ENCODE measurements at places on chromosomes 4 and X.

GRCh38 chr4:128388352-128388630 lies 100.7 kb upstream of the PGRMC2 start:
- DNase-seq = no peak

GRCh38 chr4:150173432-150173861 lies 95.2 kb downstream of the DCLK2 start:
- no peak for DNase-seq

DNA sequence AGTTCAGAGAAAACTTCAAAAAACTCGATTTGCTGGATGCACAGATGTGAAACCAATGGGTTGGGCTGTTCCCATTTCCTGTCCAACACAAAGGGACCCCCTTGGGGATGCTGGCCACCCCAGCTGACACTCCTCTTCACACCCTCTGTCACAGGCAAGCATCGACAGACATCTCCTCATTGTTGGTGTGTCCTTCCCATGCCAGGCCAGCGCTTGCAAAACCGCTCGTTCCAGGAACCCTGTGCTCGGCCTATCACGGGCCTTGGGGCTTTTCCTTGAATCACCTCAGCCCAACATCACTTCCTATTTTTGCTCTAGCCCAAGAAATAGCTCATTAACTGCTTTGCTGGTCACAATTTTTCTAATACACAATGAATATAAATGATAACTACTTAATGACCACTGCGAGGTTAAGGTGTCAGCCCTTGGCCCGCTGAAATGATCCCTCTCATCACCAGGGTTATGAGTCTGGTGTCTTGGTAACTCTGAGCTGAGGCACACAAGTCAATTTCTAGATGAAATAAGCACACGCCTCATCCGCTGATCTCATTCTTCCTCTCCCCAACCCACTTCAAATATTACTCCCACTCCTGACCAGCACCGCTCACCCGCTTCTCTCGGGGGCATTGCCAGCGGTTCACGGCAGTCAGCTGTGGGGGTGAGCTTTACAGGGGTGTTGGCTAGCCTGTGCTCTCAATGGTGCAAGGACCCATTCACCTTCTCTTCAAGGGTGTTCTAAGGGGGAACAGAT lies 32.3 kb downstream of the BCOR start:
- no peak for DNase-seq

DNA sequence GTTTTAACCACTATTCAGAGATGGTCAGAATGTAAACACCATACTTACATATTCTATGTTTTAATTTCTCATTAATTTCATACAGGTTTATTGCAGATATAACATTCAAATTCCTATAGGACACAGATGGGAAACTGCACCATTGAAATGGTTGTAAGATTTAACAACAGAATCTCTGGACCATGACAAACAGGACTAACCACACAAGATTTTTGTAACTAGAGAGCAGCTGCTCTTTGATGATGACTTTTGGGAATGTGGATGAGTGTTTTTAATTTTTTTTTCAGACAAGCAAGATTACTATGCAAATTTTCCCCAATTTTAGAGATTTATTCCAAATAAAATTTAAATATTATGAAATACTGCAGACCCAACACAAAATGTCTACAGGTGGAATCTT lies 610.2 kb downstream of the PCDH18 start:
- DNase-seq = no peak

- DNase-seq = no peak
Measured at GRCh38 chrX:78377186-78377585, 49.8 kb upstream of the CYSLTR1 start.

- DNase-seq = no peak
Measured at GRCh38 chr4:174352061-174352819, 68.5 kb downstream of the CEP44 start.

- DNase-seq = no peak
Measured at GRCh38 chr4:123455360-123455759, 58.8 kb downstream of the SPRY1 start.

- no peak for DNase-seq
Measured at GRCh38 chr4:108885211-108885610, 122.4 kb upstream of the ETNPPL start.

DNA sequence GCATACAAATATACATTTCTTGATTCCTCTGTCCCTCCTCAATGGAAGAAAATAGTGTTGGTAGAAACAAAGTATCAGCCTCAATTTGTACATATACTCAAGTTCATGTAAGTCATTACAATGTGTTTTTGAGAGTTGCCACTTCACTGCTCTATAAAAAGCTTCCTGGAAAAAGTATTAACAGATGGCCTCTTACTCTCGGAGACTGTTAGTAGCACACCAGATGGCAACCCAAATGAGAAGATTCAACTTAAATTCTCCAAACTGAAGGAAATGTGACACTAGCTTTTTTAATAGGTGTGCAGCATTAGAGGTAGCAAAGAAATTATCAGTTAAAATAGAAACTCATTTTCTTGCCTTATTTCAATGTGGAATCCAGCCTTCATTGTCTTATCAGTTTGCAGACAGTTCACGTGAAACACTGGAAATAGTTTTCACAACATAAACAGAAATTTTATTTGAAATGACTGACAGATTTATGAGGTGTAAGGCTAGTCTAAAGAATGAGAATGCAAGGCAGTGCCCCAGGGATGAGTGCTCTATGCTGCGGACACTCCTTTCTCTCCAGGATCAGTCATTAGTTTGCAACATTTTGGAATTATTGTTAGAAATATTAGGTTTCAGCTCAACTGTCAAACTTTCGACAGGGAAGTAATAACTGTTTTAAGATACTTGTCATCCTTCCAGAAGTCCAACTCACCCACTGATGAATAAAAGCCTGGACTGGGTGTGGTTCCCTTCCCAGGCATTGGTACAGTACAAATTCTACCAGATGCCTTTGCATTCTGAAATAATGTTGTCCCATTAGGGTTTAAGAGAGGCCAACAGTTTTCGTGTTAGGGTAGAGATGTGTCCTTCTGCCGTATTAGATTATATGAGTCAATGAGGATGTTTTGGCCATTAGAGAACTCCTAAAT lies 50.9 kb downstream of the IDS start:
- no peak for DNase-seq

DNA sequence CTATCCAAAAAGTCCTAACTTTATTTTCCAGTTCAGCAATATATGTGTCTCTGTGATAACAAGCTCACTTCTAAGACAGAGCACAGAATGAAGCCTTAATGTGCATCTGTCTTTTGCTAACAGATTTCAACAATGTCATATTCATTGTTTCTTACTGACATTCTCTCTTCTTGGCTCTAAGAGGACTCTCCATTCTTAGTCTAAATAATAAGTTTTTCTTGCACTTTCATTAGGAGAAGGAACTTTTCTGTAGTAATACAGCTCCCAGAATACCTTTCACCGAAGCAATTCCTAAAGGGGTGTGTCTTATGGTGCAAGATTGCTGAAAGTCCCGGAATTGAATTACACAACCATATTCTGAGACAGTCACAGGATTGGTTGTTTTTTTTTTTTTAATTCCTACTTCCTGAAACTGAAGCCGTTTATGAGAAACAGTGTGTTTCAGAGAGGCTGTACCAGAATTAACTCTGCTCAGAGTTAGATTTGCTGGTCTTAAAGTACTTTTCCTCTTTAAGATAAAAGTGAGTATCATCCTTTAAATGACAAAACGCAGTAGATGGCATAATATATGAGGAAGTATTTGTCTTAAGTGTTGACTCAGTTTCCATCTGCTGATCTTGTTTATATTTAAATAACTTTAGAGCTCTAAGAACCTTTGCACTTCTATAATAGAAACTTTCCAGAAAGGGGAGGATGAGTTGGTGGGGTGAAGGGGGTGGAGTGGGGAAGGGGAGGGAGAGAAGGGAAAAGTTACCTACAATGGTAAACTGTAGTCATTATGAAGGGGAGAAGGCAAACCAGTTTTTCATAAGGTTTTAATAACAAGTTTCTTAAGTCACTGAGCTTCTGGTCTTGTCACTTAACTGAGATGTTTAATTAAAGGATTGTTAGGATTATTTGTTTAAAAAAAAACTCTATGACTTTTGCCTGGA lies at the start of gene ALPK1:
Gene ALPK1, plus strand, starts transcription at position 421 of the 932 bp plus-strand sequence.
- DNase-seq = no peak

- no peak for DNase-seq
Measured at GRCh38 chr4:54909961-54910360, 215.4 kb downstream of the KDR start.

DNA sequence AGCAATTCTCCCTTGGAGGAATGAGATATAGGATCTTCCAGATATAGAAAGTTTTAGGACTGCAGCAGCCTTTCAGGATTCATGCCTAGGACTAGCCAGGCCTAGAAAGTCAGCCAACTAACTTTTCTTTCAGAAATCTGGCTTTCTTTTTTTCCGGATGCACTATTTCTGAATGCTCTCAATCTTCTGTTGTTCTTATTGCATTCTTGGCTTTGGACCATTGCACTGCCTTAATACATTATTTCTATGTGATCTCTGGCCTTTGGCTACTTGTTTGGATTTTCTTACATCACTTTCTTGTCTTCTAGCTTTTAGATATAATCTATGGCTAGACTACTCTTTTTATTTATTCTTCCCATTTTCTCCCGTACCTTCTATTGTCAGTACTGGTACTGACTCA lies 813.1 kb upstream of the HTR2C start:
- DNase-seq = no peak

GRCh38 chr4:183906489-183906738 lies 1.3 kb downstream of the STOX2 start:
- DNase-seq = no peak

GRCh38 chr4:155972098-155972497 lies 18.4 kb upstream of the CTSO start:
- DNase-seq = no peak

DNA sequence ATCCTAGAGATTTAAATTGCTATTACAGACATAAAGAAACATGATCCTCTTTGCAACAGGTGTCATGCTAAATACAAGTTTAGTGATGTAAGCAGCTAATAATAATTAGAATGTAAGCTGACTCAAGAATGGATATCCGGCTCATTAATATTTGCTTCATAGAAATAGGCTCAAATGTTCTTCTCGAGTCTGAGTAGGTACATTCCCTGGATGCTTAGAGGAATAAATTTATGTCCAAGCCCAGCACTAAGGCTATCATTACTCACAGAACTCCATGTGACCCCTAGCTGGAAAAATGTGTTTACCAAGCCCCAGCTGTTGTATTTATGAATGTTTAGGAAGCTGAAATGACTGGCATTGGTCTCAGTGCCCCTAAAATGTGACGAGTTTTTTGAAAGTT lies 87.6 kb upstream of the TSPAN7 start:
- DNase-seq = no peak

DNA sequence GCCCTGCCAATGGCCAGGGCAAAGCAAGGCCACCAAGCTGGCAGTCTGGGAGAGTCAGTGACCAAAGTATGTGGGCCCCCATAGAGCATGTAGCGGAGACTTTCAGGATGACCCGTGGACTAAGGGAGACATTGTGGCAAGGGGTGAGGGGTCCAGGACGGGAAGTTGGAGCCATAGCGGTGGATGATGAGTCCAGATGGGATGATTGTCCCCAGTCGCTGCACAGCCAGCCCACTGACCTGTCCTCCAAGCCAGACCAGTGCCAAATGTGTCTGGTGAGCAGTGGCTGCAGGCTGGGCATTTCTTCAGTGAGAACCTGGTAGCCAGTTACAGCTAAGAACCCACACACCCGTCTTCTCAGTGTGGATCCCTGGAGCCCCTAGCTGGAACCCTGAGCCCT lies 34.3 kb downstream of the ZNF185 start:
- no peak for DNase-seq

- no peak for DNase-seq
Measured at GRCh38 chrX:148695255-148695654, 194.8 kb downstream of the AFF2 start.

- DNase-seq = no peak
Measured at GRCh38 chrX:97266406-97267121, 382.9 kb downstream of the RPA4 start.

DNA sequence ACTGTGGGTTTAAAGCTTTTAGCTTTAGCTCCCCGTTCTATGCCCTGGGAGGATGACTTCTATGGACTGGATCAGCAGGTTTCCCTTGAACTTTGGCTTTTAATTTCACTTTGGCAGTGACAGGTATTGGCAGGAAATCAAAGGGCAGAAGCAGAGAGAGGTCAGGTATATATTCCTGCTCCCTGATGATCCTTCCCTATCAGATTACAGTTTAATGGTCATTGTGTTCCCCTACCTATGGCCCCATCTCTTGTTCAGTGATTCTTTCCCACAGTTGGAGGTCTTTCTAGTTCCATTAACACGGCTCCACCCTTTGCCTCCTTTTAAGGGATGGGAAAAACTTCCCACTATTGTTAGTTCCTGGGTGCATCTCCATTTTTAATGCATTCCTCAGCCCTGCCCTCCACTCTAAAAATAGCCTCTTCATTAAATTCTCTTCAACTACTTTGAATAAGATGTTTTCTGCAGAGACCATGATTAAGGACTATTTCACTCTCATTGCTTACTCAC lies 107.8 kb upstream of the TMEM47 start:
- no peak for DNase-seq

GRCh38 chr4:77076889-77077635 lies 1.3 kb upstream of the CCNI start:
- DNase-seq = no peak

- DNase-seq = no peak
Measured at GRCh38 chr4:55510685-55511084, 36.0 kb downstream of the CLOCK start.

DNA sequence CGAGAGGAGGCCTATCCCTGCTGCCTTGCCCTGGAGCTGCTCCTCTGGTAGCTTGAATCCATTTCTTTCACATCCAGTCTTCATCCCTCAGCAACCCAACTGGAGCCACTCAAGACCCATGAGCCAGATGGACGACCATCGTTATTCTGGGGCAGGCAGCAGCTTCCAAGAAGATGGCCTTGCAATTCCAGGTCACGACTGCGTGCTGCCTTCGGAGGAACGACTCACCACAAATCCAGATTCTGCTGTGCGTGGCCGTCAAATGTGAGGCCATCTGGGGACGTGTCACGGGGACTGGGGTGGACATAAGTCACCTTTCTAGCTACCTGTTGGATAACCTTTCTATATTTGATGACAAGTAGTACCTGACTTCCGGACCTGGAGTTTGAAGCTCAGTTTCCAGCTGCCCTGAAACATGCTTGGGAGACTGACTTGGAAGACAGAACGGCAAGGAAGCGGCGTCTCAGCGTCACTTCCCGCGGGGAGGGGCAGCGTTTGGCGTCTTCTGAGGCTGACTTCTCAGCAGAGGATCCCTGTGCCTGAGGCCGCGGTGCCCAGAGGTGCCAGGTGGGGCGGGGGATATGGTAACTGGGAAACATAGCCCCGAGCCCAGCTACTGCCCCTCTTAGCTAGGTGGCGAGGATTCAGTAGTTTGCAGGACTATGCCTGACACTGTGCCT lies 11.7 kb upstream of the TMEM271 start:
- no peak for DNase-seq

- no peak for DNase-seq
Measured at GRCh38 chr4:83112231-83112630, 2.3 kb downstream of the PLAC8 start.

DNA sequence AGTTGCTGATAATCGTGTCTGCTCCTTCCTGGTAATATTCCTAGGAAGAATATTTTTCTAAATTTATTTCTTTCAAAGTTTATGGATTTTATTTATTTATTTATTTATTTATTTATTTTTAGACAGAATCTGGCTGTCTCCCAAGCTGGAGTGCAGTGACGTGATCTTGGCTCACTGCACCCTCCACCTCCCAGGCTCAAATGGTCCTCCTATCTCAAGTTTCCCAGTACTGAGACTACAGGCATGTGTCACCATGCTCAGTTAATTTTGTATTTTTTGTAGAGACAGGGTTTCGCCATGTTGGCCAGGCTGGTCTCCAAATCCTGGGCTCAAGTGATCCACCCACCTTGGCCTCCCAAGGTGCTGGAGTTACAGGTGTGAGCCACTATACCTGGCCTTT lies 48.9 kb downstream of the PDLIM5 start:
- DNase-seq = no peak

Measured in coronary artery (tissue), 2 donors.